ENCODE measurements at places on chromosomes 6 and 20.
A peak's percentile ranks its signal among the peaks of the same experiment; 100 is the strongest.

DNA sequence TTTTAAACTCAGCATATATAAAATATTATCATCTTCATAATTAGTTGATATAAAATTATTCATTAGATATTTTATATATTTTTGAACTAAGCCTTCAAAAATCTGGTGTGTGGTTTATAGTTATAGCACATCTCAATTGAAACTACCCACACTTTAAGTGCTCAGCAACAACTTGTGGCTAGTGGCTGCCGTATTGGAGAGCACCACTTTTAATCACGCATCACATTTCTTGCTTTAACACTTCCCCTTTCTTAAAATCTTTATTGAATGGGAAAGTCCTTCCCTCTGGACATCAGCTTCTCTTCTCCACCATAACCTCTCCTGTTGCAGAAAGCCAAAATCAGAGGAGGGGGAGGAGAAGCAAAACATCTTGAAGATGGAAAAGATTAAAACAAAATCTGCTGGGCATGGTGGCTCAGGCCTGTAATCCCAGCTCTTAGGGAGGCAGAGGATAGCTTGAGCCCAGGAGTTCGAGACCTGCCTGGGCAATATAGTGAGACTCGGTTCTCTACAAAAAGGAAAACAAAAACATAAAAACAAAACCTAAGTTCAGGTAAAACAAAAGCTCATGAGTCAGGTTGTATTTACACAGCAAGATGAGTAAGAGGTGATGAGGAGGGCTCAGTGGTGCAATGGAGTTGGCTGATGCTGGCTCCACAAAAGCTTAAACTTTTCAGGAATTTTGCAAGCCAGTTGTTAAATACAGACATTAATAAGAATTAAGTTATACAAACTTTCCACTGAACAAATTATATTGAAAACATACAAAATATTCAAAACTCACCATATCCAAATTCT lies 237.0 kb upstream of the SUPT3H start:
- DNase-seq: no peak

GRCh38 chr6:158329531-158329930 lies 17.3 kb downstream of the TULP4 start:
- no peak for DNase-seq

DNA sequence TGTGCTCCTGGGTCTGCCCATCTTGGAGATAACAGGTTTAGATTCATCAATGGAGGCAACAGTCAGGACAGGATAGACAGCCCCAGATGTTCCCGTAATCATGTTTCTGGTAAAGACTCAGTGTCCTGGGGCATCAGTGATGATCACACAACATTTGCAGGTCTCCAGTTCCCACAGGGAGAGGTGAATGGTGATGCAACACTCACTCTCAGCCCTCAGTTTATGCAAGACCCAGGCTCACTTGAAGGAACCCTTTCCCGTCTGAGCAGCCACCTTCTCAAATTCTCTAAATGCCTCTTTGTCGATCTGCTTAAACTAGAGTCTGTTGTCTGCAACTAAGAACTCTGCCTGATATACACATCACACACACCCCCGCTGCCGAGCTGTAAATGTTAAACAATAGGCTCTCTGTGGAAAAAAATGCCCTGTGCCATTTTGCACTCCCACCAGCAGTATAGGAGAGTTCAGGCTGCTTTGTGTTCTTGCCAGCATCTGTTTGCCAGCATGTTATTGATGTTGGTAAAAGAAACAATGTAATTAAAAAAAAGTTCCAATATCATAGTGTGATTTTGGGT lies 30.1 kb upstream of the SCP2D1 start:
- no peak for DNase-seq

GRCh38 chr6:69866351-69866769 lies at the start of gene COL19A1:
TSS of gene COL19A1 (plus strand) at chr6:69866556. CDS start at chr6:69879568, 13,012 bp downstream.
- DNase-seq: no peak

- DNase-seq: no peak
Observed at GRCh38 chr6:7135755-7136154, 28.0 kb downstream of the RREB1 start.

DNA sequence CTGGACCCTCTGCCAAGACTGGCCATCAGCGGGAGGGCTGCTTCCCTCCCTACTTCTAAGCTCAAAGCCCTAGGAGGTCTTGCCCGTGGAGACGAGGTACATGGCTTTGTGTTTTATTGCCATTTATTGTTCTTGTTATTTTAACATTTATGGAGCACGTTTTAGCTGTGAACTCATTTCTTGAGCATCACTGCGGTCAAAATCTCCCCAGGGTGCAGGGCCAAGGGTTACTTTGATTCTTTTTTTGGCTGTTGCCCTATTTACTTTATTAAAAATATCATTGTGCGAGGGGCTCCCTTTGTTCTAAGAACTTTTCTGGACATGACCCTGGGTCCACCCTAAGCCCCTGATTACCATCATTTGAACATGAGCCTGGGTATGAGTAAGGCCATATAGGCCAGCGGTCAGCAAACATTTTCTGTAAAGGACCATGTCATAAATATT lies 51.6 kb downstream of the EYA2 start:
- no peak for DNase-seq

- DNase-seq: peak; percentile 21
Observed at GRCh38 chr6:85449818-85450759, at the start of gene NT5E. TSS of gene NT5E (plus strand) at chr6:85450083. CDS start at chr6:85450140, 57 bp downstream.

Measured in NCI-H2227 treated with DMSO at 0.1 percent for 48 hours (cell line).